ENCODE measurements at places on chromosomes 5 and 9.
A peak's percentile ranks its signal among the peaks of the same experiment; 100 is the strongest.

DNA sequence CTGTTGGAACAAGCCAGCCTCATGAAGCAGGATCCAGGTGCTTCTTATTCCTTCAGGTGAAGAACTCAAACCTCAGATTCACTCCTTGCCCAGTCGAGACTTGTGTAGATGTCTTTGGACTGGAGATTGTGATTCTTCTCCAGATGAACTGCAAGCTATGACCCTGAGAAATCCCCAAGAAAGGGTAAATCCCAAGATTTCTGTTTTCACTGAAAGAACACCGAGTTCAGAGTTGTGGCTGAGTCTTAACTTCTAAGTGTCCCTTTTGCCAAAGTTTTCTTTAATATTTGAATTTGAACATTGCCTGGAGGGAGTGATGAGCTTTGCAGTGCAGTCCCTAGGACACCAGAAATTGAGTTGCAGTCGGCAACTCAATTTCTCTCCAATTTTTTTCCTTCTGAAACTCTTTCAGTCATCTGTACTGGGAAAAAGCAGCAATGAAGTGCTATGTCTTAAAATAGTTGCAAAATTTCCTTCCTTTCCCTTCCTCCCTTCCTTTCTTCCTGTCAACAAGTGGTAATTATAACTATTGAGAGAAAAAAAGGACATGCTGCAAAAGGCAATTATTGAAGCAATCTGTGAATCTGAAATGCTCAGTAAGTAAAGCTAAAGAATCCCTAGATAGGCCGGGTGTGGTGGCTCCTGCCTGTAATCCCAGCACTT, 56.1 kb downstream of the ANKRD55 start:
- no peak for DNase-seq

DNA sequence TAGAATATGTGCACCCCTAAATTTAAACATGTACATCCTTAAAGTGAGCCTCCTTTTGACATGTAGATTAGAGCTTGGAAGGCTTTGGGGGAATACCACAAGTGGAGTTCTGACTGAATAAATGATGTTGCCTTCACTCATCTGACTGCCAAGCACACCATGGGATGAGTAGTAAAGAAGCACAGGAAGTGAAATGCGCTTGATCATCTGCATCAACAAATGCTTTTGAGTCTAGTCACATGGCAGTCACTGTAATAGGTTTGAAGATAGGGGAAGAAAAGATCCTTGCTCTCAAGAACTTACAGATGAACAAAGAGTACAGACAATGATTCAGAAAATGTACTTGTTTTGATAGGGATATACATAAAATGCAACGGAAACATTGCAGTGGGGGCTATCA, 62.0 kb upstream of the STARD4 start:
- no peak for DNase-seq

DNA sequence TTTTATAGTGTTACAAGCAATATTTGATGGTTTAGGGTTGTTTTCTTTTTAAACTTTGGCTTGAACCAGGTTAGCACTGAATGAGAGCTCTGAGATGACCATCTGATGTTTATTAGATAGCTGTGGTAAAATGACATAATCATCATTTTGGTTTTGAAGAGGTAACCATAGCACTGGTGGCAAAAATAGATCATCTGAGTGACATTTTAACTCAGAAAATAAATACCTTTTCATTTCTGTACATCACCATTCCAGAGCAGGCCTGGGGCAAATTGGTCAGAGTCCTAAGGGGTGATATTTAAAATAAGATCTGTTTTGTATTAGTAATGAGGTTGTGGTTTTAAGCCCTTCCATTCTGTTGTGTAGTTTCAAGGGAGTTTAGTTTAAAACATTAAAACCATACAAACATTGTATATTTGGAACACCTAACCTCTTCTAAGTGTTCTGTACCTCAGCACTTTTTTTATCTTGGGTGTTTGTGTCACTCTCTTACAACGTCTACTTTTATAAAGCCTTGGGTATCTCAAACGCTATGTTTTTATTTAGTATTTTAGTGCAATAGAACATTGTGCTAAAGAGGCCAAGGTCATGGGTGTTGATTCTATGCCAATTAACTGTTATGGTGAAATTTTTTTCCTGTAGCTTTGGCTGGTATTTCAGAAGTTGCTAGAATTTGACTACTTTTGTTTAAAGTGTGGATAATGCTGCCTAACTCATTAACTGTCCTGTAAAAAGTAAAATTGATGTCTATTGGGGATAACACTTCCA, 166.1 kb downstream of the CD180 start:
- peak; percentile 28 for DNase-seq

GRCh38 chr9:126146254-126147145, 180.1 kb upstream of the MVB12B start:
- peak; percentile 66 for DNase-seq

DNA sequence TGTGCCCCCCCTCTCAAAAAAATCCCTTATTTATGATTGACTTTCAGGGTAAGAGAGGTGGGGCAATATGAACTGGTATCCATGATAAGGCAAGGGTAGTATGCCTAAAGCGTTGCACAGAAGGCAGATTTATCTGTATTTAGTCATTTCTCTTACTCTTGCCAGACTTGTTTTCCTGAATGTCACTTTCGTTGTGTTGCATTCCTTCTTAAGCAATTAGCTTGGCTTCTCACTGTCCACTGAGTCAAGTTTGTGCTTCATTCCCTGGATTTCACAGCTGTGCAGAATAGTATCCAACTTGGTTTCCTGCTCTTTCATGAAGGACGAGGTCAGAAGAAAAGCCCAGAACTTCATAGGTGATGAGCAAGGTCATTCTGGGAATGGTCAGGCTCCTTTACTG, 301.5 kb upstream of the ACTBL2 start:
- DNase-seq = no peak

- no peak for DNase-seq
These were observed 6.2 kb downstream of the TERT start for GRCh38 chr5:1288439-1289335.

DNA sequence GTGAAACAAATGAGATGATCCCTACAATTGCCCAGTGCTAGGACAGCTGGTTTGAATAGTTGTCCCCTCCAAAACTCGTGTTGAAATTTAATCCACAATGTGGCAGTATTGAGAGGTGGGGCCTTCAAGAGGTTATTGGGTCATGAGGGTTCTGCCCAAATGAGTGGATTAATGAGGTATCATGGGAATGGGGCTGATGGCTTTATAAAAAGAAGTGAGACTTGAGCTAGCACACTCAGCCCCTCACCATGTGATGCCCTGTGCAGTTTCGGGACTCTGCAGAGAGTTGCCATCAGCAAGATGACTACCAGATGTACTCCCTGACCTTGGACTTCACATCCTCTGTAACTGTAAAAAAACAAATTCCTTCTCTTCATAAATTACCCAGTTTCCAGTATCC, 33.1 kb downstream of the RANBP6 start:
- no peak for DNase-seq

DNA sequence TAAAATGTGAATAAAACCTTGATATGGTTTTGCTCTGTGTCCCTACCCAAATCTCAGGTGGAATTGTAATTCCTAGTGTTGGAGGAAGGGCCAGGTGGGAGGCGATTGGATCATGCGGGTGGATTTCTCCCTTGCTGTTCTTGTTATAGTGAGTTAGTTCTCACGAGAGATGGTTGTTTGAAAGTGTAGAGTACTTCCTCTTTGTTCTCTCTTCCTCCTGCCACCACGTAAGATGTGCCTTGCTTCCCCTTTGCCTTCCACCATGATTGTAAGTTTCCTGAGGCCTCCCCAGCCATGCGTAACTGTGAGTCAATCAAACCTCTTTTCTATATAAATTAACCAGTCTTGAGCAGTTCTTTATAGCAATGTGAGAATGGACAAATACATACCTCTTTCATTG, 34.9 kb downstream of the TARS1 start:
- DNase-seq = no peak

DNA sequence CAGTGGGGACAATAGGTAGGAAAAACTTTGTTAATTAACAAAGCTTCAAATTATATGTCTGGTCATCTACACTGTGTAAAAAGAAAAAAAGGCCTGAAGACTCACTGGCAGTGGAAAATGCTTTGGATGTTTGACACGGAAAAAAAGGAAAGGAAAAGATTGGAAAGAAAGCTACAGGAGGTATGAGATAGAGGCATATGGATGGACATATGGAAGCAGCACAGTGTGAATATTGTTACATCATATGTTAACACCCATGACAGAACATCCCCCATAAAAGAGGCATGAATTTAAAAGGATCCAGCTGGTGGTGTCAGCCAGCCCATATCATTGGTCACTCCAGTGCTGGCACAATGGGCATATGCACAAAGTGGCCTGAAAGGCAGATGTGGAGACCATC, 19.0 kb upstream of the ADAMTS19 start:
- no peak for DNase-seq

DNA sequence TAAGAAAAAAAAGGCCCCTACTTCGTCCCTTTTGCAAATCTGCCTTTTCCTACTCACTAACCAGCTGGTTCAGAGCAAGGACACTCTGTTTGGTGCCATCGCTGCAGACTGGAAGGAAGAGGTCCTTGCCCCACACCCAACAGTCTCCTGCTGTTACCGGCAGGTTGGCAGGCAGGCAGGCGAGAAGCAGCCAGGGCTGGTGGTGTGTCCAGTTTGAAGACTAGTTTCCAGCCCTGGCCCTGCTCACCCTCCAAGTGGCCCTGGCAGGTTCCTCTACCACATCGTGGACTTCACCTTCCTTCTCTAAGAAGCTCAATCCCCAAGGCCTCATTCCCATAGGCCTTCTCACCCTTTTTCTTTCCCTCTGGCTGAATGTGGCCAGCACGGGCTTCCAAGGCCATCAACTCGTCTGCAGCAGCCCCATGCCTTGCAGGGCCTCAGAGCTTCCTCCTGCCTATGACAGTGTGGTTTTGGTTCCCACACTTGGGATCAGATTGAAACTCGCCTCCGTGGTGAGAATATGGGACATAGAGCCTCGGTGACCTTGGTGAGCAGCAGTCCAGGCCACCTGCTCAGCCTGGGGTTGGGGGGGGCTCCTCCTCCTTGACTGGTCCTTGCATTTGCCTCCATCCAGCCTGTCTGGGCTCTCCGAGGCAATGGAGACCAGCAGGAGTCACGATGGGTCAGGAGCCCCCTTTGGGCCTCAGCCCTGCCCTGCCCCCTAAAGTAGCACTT, 22.9 kb downstream of the TGFBI start:
- no peak for DNase-seq

DNA sequence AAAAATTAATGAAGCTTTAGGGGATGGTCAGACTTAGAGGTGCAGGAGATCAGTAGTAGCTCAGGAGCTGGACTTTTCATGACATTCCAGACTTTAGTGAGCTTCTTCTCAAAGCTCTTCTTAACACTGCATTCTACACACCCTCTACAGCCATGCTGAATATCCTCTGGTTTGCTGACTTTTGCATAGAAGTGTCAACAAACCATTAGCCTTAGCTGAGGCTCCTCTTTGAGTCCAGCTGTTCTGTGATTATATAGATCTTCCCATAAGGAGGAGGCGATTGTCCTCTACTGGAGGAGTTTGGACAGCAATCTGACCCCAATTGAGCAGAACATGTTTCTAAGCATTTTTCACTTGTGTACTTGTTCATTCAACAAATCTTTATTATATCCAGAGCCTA, 75.0 kb upstream of the RUSC2 start:
- no peak for DNase-seq

- no peak for DNase-seq
These were observed 107.6 kb downstream of the RNF180 start for GRCh38 chr5:64273276-64273675.

- no peak for DNase-seq
These were observed 217.3 kb downstream of the ADAMTS6 start for GRCh38 chr5:65264420-65264819.

DNA sequence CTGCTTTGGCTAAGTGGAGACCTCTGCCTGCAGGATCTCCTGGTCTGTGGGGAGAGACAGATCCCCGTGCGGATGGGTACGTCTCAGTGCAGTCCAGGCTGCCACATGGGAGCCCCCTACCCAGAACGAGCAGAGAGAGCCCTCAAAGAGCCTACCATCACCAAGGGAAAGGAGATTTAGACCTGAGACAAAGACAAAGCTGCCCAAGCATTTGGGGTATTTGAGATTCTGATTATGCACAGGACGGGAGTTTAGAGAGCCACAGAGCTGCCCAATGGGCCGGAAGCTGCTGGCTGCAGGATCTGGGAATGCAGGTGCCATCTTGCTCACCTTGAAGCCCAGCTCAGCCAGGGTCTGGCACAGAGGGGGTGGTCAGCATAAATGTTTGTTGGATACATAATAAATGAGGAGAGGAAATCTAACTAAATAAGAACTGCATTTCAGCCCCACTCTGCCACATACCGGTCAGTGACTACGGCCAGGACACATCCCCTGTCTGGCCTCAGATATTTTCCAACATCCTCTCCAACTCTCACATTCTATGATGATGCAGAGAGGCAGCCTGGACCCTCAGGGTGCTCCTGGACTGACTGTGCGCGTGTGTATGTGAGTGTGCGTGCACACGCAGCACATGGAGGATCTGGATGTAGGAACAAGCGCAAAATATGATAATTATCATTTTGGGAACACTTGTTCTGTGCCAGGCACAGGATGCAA, 157.8 kb downstream of the FGF18 start:
- no peak for DNase-seq

DNA sequence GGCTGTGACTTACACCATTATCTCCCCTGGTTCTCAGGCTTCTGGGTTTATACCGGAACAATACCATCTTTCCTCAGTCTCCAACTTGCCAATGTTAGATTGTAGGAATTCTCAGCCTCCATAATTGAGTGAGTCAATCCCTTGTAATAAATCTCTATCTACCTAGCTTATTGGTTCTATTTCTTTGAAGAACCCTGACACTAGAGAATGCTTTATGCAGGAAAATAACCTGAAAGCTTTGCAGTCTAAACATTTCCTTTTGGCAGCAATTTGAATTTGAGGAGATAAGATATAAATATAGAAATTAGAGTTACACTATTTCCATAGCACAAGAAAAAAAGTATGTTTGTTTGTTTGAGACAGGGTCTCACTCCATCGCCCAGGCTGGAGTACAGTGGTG, 278.1 kb upstream of the CDH18 start:
- no peak for DNase-seq

GRCh38 chr9:130701059-130702022, 7.8 kb downstream of the EXOSC2 start:
- DNase-seq = peak; percentile 87

- DNase-seq = peak; percentile 70
These were observed 94.0 kb downstream of the PHF2 start for GRCh38 chr9:93670208-93671019.

DNA sequence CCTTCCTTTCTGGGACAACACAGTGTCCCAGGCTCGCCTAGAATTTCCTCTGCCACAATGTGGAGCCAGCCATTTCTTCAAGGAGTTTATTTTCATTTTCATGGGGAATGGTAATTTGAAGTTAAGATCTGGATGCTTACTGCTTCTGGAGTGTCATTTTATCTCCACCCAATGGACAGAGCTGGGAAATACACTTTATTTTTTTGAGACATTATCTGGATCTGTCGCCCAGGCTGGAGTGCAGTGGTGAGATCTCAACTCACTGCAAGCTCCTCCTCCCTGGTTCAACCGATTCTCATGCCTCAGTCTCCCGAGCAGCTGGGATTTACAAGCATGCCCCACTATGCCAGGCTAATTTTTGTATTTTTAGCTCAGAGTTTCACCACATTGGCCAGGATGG, 12.7 kb upstream of the THG1L start:
- peak; percentile 79 for DNase-seq
